NCI-H446 treated with DMSO at 0.1 percent for 48 hours (cell line): ENCODE measurements at places on chromosomes 4 and X.

DNA sequence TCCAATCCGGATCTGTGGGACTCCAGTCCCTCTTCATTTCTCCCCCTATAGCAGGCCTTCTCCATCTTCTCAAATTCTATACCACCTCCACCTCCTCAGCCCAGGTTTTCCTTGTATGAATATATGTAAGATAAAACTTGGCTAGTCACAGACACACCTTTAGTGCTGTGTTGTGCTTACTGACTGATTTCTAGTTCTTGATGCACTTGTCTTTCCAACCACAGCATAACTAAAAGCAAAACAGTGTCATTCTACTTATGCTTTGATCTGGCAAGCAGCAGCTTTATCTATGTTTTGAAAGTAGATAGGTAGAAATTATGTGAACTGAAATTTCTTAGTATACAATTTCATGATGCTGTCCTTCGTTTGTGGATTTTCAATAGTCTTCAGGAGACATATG lies 47.5 kb downstream of the CCNI start:
- no peak for DNase-seq

DNA sequence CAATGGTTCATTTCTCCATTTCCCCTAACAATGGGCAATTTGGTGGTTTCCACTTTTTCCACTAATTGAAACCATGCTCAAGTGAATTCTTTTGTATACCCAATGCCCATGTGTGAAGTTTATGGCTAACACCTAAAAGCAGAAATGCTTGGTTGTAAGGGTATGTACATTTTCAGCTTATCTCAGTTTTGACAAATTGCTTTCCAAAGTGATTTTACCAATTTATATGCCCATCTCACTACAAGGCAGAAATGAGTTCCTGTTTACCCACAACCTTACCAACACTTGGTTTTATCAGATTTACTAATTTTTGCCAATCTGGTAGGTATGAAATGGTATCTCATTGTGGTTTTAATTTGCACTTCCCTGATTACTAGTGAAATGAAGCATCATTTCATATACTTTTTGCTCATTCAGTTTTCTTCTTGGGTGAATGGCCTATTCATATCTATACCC lies 14.8 kb downstream of the GPR34 start:
- DNase-seq, result no peak

DNA sequence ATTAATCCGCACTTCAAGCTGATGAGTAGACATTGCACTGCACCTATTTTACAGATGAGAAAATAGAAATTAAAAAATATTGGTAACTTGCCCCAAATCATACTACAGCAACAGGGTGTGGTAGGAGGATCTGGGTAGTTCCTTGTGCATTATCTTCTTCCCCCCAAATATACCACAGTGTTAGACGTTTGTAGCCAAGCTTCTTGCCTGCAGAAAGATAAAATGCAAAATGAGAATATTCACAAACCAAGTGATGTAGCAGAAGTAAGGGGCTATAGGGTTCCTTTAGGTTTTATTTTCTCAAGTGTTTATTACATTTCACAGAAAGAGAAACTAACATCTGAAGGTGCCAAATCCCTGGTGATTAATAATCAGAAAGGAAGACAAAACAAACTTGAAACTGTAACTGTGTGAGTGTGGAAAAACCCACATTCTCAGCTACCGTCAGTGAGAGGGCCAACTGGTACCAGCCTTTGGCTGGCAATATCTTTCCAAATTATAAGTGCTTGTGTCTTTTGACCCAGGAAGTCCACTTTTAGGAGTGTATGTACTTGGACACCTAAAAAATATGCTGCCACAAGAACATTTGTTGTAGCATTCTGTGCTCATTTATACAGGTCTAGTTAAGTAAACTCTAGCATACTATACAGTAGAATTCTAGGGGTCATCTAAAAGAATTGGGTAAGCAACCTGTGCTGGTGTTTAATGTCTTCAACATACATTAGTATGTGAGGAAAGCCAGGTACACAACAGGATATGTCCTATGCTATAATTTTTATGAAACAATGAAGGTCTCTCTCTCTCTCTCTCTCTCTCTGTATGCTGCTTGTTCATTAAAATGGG lies 6.7 kb upstream of the CD38 start:
- DNase-seq, result no peak

DNA sequence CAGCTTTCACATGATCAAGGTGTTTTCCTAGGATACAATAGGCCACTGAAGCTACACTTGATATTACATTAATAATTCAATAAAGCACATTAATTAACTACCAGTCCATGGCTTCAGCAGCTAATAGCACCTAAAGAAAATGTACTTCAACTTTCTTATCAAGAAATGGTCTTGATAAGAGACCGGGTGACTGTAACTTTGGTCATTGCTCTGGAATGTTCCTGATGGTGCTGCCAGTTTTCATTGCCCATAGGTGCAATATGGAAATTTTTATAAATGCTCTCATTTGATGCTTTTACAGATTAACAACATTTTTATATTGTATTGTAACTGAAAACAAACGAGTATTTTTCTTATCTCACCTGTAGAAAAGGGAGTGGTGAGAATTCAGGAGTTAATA lies 165.4 kb downstream of the SHROOM3 start:
- no peak for DNase-seq

DNA sequence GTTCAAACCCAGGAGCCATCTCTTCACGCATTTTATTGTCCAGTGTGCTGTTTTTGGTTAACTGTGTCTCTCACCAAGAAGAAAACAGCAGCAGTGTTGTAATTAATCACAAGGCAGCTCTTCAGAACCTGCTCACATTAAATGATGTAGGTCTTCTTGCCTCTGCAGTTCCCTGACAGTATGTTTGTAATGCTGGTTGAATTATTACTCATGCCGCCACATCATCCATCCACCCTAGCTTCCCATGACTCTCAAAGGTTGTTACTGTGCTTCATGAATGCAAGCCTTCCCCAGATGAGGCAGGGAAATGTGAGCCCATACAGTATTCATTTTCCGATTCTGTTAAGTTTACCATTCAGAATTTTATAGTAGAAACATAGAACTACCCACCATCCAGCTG lies 17.4 kb downstream of the TLR10 start:
- DNase-seq, result no peak

DNA sequence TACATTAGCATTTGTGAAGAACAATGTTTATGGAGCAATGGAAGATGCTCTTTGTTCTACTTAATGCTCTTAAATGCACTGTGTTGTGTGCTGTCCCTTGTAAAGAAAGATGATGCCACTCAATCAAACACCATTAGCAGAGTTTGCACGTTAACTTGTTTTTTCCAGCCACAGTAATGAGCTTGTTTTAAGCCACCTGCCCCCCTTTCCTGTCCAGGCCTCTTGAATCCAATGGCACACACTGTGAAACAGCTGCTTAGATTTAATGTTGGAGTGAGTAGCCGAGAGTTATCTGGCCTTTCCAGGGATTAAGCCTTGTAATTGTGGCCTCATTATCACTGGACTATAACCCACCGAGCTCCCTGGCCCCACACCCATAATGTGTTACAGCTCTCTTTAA lies 86.0 kb downstream of the PAK3 start:
- DNase-seq, result no peak

GRCh38 chr4:29972121-29972520 lies 748.0 kb upstream of the PCDH7 start:
- no peak for DNase-seq

- DNase-seq, result no peak
These were observed 71.0 kb downstream of the AFF1 start for GRCh38 chr4:87005690-87006425.

- no peak for DNase-seq
These were observed 18.7 kb upstream of the GPR34 start for GRCh38 chrX:41670112-41670511.

GRCh38 chrX:17846045-17846444 lies 15.1 kb downstream of the RAI2 start:
- no peak for DNase-seq

DNA sequence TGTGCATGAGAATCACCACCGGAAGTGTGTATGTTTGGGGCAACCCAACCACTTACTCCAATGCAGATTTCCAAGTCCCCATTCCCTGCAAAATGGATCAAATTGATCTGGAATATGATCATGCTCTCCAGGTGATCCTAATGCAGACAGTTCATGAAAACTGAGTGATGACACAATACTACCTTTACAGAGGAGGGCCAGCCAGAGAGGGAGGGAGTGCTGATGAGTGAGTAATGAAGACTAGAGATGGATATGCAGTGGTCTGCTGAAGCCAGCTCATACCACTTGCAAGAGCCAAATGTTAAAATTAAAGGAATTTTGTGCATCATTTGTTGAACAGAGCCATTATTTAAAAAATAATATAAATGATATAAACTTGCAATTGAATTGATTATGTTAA lies 10.2 kb upstream of the CPE start:
- no peak for DNase-seq

GRCh38 chrX:23493941-23494374 lies 159.3 kb downstream of the PTCHD1 start:
- no peak for DNase-seq

GRCh38 chrX:85619962-85620361 lies 240.5 kb upstream of the POF1B start:
- DNase-seq, result no peak

GRCh38 chr4:125044886-125045285 lies 269.9 kb upstream of the FAT4 start:
- no peak for DNase-seq

GRCh38 chr4:145861336-145862318 lies 77.0 kb downstream of the ZNF827 start:
- no peak for DNase-seq

- DNase-seq, result no peak
These were observed 16.6 kb downstream of the PCGF3 start for GRCh38 chr4:722169-722725.

- DNase-seq, result no peak
These were observed 249.9 kb upstream of the GATB start for GRCh38 chr4:152010710-152011079.

- DNase-seq, result no peak
These were observed 42.5 kb downstream of the SLC39A8 start for GRCh38 chr4:102302762-102303161.

GRCh38 chr4:11424000-11424399 lies 4.7 kb downstream of the HS3ST1 start:
- peak; percentile 54 for DNase-seq

DNA sequence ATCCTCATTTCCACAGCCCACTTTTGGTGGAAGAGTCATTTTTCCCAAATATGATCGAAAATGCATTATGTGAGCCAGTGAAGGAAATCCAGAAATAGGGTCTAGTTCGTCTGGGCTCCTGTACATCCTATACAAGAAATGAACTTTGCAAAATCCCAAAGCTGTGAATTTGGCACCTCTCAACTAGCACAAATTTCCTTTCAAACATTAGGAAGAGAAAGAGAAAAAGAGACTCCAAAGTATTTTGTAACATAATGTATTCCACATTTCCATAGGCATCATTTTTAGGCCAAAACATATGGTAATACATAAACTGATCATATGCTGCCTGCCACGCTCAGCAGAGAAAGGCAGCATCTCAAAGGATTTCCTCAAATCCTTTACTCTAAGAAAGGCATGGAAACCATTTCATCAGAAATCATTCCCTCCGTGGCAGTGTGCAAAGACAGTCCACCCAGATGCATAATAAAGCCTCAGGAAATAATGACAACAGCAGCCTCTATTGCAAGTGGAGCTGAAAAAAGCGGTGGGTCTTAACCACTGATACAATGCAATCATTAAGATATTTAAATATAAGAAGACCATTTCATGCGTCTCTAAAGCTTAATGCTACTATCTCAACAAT lies 56.8 kb downstream of the ANOS1 start:
- no peak for DNase-seq

GRCh38 chrX:111182997-111183396 lies 87.0 kb downstream of the PAK3 start:
- DNase-seq, result no peak

- no peak for DNase-seq
These were observed 44.1 kb downstream of the DTHD1 start for GRCh38 chr4:36325499-36325898.

- no peak for DNase-seq
These were observed 32.0 kb upstream of the SPON2 start for GRCh38 chr4:1204286-1204827.

DNA sequence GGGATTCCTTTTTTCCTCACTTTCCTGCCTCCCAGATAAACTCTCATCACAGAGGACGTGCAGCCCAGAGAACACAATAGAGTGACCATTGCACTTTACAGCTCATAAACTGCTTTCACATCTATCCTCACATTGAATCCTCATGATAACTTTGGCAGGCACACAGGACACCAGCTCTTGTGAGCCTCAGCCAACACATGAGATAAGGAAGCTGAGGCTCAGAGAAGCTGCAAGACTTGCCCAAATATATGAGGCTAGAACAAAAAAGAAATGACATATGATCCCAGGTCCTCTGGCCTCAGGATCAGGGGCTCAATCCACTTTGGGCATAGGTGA lies 85.0 kb upstream of the CPEB2 start:
- DNase-seq, result no peak

GRCh38 chr4:143021384-143021783 lies 163.3 kb upstream of the USP38 start:
- DNase-seq, result no peak

- no peak for DNase-seq
These were observed 22.9 kb upstream of the SOWAHD start for GRCh38 chrX:119735467-119735866.

DNA sequence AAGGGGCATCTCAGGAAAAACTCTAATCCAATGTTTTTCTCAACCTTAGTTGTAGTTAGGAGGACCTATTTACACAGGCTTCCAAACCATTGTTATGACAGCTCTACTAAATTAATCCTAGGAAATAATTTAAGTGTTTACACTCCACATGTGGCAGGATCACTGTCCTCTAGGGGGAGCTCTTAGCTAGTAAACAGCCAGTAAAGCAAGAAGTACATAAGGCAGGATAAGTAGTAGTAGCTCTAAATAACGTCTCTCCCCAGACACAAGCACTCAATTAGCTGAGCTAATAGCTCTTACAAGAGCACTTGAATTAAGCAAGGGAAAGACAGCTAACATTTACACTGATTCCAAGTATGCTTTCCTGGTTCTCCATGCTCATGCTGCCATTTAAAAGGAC lies 37.3 kb downstream of the NUDT11 start:
- DNase-seq, result no peak

GRCh38 chrX:96707804-96708203 lies 23.2 kb downstream of the DIAPH2 start:
- no peak for DNase-seq

- DNase-seq, result no peak
These were observed 38.2 kb downstream of the NLGN3 start for GRCh38 chrX:71182871-71183270.

- DNase-seq, result no peak
These were observed 7.2 kb downstream of the SLC25A6 start for GRCh38 chrX:1384658-1385252.

DNA sequence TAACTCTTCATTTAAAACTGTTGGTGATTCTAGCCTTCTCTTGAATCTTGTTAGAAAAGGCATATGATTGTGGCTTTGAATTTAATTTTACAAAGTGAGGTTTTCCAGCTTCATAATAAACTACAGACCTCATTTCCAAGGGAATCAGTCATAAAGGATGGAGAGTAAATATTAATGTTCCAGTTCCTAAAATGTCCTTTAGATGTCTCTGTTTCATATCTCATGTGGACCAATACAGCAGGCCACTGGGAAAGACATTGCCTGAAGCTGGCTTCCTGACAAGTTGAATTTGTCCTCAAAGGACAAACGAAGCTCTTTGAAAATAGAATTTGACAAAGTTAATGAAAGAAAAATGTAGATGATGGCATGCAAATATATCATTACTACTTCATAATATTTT lies 125.4 kb downstream of the ZNF330 start:
- peak; percentile 9 for DNase-seq

- DNase-seq, result peak; percentile 36
These were observed 1.5 kb downstream of the BRWD3 start for GRCh38 chrX:80807992-80808735.

- DNase-seq, result no peak
These were observed 999 bp upstream of the KLHL15 start for GRCh38 chrX:24027985-24028384.

GRCh38 chr4:183797011-183797444 lies 108.1 kb upstream of the STOX2 start:
- DNase-seq, result no peak
